Activated CD4-positive, alpha-beta T cell treated with anti-CD3 and anti-CD28 coated beads for 48 hours (primary cell): ENCODE measurements at places on chromosomes 3 and 15.
A peak's percentile ranks its signal among the peaks of the same experiment; 100 is the strongest.

DNA sequence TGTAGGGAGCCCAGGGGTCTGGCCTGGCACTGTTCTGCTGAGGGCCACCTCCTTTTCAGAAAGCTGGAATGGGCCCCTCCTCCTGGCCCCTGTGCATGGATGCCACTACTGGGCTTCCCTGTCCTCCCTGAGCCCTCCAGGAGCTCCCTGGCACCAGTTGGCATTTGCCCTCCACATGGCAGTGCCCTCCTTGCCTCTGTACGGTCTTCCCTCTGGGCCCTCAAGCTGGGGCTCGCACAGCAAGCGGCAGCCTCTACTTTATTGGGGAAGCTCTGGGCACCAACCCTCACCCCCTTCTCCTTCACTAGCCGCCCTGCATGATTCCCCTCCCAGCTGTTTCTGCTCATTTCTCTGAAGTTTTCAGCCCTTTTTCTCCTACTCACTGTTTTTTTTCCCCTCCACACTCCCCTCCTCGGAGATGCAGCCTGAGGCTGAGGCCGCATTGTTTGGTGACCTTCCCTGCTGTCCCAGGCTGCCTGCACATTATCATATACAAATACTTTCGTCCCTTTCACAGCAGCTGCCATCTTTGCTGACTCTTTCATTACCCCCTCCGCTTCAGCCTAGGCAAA is 127.3 kb downstream of the EEFSEC start:
- no peak for DNase-seq

- DNase-seq: no peak
Observed at GRCh38 chr3:45137656-45138181, 8.5 kb downstream of the CDCP1 start.

DNA sequence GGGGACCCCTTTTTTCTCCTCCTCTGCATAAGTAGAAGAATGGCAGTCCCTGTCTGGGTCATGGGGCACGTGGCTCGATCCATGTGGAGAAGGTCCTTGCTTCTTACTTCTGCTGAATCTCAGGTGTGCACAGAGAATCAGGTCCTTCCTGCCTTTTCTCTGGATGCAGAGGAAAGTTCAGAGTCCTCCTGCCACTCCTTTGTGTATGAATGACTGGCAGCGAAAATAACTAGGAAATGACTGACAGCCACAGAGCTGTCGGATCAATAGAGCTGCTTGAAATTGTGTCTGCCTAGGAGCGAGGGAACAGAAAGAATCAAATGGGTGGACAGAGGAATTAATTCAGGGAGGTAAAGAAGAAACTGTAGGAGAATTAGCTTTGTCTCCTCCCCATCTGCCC is 49.6 kb upstream of the ROPN1 start:
- DNase-seq: no peak

DNA sequence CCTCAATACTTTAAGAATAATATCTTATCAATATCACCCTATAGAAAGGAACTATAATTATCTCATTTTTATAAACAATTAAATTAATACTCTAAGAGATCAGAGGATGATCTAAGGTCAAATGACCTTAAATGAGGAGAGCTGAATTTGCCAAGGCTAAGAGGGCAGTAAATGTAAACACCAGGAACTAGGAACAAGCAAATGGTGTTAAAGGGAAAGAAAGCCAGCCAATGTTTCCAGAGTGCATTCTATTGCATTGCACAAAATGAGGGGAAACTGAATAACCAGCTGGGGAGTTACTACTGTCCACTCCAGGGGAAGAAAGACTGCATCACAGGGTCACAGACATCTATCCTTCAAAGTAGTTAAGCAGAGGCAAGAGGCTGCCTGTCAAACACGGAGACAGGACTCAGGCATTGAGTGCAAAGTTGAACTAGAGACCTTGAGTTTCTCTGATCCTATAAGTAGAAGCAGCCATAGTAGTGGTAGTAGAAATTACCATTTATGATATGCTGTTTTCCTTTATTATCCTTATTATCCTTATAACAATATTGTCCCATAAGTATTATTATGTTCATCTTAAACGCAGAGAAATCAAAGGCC is 466.4 kb downstream of the MAGI1 start:
- DNase-seq: no peak

- no peak for DNase-seq
Observed at GRCh38 chr3:5918626-5919025, 731.1 kb downstream of the EDEM1 start.

GRCh38 chr3:85495602-85496001 is 536.8 kb downstream of the CADM2 start:
- DNase-seq: no peak

DNA sequence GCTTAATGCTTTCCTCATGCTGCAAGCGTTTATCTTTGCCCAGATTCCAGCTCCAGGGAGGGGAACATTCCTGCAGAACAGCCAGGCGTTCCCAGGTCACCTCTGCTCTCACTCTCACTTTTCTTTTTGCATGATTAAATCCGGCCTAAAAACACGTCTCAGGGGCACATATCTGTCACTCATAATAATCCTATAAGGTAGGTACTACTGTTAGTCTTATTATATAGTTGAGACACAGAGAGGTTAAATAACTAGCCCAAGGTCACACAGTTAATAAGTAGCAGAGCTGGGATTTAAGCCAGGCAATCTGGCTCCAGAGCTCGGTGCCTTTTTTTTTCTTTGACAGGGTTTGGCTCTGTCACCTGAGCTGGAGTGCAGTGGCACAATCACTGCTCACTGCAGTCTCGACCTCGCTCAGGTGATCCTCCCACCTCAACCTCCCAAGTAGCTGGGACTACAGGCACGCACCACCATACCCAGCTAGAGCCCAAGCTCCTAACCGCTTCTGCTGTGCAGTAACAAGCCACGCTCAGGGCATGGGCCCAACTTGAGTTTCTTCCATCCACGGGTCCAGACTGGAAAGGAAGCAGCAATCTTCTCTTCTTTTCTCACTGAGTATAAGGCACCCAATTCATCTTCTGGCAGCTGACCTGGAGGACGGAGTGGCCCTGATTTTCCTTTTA is 96.5 kb downstream of the LIPC start:
- DNase-seq: no peak

GRCh38 chr3:1019157-1019556 is 73.7 kb upstream of the CNTN6 start:
- no peak for DNase-seq

DNA sequence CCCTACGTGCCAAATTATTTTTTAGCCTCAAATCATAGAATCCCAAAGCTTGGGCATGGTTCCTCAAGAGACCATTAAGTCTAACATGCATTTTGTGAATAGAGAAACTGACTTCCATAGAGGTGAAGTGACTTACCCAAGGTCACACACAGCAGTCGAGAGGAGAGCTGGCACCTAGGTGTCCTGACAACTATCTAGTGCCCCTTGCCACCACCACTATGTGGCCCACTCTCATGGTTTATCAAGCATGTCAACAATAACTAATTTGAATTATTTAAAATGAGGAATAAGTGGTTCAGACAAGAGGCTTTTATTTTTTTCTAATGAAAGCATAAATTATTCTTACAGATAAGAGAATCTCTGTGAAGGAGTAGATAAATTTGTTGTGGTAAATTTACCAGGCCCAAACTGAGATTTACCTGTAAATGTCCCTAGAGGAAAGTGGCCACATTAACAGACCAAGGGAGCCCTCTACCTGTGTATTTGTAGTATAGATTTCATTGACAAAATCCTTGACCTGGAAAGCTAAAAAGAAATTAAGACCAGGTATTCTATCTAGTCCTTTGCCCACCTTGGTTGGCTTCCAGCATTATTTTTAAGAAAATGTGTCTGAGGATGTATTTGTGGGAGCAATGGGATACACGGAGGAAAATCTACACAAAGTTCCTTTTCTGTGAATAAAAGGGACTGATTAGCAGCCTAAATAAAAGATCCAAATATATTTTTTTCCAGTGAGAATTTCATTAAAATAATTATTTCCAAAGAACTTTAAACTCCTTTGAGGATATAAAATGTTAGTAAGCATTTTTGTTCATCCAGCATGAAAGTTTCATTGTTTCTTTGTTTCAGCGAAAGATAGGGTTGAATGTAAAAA is 49.1 kb downstream of the IQCH start:
- peak; percentile 8 for DNase-seq

- DNase-seq: no peak
Observed at GRCh38 chr3:110567029-110567428, 504.6 kb upstream of the NECTIN3 start.
